Activated naive CD4-positive, alpha-beta T cell treated with anti-CD3 and anti-CD28 coated beads, Interleukin-2, amount 50 U/mL, for 16 hours (primary cell): ENCODE measurements at places on chromosomes 5 and 9.

DNA sequence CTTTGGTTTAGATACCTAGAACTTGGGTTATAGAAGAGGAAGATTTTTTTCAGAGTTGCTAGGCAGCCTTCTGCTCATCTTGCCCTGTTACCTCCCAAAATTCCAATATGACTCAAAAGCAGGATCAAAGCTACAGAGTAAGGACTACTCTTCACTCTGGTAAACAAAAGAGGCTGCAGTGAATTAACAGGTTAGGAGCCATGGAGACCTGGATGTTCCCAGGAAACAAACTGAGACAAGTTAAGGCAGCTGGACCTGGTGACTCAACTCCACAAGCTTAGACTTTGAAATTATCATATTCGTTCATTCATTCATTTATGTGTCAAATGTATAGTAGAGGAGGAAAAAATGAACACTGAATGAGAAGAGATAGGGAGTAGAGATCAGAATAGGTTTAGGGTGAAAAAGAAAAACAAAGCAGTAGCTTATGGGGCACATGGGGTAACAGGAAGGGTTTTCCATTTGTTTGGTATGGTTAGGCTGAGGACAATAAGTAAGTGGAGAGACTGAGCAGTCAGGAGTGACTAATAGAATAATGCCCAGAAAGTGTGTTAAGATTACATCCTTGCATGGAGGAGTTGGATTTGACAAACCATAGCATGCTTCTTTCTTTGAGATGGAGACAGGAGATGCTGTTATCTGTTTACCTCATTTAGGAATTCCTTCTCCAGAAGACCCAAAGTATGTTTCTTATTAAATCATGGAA is 464.0 kb upstream of the ZNF608 start:
- DNase-seq: no peak

- DNase-seq: no peak
Measured at GRCh38 chr9:34370335-34370969, 6.2 kb downstream of the MYORG start.

DNA sequence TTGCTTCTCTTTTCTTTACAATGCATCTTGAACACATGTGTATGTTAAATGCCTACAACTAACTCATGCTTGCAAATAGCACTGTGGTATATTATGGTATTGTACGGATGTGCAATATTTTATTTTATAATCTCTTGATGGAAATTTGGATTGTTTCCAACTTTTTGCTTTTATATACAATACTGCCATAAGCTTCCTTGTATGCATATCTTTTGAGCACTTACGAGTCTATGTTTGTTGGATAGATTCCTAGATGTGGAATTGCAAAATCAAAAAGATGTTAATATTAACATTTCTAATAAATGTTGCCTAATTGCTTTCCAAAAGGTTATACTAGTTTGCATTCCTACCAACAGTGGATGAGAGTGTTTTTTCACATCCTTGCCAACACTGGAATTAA is 3.4 kb upstream of the GALNT12 start:
- DNase-seq: no peak

DNA sequence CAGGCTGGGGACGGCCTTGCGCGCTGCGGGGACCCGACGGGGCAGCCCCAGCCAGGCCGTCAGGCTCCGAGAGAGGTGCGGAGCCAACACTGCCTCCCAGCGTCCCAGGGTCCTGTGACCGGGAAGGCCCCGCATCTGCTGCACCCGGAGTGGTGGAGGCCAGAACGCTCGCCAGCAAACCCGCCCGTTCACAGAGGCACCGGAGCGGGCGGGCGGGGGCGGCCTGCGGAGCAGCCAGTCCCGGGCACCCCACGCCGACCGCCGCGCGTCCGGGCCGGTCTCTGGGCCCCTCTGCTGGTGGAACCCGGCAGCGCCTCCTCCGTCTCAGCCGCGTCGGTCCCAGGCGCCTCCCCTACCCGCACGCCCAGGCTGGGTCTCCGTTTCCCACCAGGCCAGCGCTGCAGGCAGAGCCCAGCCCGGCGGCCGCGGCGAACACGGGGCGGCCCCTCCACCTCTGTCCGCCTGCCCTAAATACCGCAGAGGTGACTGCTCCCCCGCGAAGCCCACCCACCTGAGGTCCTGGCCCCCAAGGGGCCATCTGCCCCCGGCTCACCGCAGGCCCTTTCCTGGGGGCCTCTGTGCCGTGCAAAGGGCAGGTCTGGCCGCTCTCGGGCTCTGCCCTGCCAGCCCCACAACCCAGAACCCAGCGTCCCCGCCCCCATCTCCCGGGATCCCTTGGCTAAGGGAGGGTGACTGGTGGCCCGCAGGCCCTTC is 15.9 kb downstream of the EXD3 start:
- DNase-seq: peak; percentile 73

- DNase-seq: no peak
Measured at GRCh38 chr5:42596817-42597216, 159.8 kb upstream of the CCDC152 start.

DNA sequence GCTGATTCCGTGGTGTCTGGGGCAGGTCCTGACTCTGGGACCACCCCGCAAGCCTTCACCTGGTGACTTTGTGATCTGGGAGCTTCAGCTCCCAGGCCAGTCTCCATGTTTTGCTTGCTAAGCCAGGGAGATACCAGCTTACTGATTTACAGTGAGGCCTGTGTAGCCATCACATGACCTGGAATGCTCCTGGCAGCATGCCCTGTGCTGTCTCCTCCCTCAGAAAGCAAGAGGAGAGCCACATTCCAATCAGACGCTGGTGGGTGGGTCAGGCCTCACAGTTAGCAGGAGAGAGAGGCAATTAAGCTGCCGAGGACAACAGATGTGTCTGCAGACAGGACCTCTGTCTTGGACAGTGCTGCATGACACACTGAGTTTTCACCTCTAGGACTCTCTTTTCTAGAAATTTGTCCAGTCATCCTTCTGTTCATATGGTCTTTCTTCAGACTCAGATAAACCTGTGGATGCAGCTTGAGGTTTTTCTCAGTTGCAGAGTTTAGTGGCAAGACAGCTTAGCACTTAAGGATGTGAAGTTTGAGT is 24.4 kb upstream of the GRPEL2 start:
- DNase-seq: no peak

GRCh38 chr5:125609011-125609410 is 814.2 kb upstream of the GRAMD2B start:
- DNase-seq: no peak

DNA sequence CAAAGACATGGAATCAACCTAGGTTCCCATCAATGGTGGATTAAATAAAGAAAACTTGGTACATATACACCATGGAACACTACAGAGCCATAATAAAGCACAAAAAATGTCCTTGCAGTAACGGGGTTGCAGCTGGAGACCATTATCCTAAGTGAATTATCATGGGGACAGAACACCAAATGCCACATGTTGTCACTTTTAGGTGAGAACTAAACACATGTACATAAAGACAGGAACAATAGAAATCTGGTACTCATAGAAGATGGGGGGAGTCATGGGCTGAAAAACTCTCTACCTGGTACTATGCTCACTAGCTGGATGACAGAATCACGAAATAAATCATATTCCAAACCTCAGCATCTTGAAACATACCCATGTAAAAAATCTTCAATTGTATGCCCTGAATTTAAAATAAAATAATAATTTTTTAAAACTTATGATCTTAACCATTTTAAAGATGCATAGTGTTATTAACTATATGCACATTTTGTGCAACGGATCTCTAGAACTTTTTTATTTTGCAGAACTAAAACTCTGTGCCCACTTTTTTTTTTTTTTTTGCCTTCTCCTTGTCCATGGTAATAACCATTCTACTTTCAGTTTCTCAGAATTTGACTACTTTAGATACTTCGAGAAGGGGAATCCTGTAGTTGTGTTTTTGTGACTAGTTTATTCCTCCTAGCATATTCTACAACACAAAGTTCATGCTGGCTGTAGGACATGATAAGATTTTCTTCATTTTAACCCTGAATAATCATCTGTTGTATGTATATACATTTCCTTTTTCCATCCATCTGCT is 1081.6 kb upstream of the ACO1 start:
- DNase-seq: no peak

DNA sequence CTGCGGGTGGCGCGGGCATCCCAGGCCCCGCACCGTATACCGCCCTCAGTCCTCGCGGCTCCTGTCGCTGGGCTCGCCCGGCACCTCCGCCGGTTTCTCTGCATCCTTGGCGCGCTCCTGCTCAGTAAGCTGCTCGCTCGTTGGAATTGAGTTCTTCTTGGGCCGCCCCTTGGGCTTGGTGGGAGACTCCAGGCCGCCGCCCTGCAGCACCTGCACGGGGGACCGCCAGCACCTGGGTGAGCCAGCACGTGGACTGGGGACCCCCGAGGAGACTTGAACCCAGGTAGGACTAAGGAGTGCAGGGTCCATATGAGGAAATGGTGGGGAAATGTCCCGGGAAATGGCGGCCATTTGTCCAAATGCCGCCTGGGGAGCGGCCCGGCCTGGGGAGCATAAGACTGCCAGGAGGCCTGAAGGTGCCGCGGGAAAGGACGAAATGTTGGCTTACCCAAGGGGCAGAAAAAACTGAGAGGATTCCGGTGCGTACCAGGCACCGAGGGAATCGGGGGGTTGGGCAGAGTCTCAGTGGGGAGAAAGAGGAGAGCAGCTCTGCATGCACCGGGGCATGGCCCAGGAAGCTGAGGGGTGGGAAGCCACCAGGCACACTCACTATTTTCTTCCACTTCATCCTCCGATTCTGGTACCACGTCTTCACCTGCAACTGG is 2.9 kb downstream of the BARX1 start:
- DNase-seq: no peak

DNA sequence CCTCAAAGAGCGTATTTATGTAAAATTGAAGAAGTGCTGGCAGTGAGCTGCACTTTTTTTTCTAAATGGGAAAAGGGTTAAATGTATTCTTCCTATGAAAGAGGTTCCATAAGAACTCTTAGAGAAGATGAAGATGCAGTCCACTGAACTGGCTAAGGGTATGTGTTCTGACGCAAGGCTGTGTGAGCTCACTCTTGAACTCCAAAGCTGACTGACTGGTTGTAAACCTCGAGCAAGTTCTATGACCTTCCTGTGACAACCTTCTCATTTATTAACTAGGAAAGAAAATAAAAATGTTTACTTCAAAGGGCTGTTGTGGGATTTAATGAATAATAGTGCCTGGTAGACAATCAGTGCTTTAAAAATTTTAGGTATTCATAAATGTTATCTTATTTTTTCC is 46.7 kb downstream of the POC5 start:
- DNase-seq: no peak

DNA sequence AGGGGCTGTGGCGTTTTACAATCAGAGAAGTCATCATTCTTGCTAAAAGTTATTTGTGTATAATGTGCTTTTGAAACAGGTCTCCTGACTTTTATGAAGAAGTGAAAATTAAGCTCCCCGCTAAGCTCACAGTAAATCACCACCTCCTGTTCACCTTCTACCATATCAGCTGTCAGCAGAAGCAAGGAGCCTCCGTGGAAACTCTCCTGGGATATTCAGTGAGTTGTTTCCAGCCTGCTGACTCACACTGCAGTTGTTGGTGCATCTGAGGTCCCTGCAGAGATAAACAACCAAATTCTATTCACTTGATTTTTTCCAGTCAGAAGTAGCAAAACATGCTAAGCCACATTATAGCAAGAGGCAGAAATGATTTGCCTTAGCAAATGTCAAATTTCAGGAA is 156.7 kb downstream of the DOCK8 start:
- DNase-seq: no peak

- peak; percentile 46 for DNase-seq
Measured at GRCh38 chr9:133737774-133738639, at the start of gene SARDH. TSS of gene SARDH (minus strand) at chr9:133738352. CDS start at chr9:133734173, 4,179 bp downstream.

DNA sequence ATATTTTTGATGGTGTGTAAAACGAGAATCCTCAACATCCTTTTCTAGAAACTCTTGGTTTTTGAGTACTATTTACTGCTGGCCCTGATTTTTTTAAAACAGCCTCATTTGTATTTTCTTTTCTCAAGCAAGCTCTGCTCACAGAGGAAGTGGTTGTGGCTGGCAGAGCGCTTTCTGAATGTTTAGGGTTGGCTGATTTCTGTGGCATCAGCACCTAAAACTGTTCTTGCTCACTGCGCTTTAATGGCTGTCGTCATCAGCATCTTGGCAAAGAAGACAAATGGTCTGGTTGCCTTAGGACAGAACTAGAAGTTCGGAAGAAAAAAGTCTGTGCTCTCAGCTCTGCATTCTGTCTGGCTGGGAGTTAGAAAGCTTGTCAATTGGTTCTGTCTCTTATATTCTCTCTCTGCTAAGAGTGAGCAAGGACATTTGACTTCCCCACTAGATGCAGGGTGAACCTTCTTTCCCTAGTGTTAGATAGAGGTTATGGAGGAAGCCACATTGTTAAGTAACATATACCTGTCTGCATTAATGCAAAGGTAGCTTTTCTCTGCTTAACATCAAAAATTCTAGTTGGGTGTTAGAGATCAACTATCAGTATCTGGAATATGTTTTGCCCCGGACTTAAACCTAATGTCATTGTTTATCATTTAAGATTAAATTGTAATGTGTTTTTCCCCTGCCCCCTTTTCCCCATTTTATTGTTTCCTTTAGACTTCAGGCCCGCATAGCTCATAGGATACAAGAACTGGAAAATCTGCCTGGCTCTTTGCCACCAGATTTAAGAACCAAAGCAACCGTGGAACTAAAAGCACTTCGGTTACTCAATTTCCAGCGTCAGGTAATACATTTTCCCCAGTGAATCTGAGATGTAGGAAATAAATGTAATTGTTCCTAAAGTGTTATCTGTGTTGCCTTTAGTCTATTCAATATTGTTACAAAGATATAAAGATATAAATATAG is 39.0 kb downstream of the SMARCA2 start:
- DNase-seq: peak; percentile 47

- no peak for DNase-seq
Measured at GRCh38 chr9:86968258-86968920, 21.1 kb upstream of the GAS1 start.

DNA sequence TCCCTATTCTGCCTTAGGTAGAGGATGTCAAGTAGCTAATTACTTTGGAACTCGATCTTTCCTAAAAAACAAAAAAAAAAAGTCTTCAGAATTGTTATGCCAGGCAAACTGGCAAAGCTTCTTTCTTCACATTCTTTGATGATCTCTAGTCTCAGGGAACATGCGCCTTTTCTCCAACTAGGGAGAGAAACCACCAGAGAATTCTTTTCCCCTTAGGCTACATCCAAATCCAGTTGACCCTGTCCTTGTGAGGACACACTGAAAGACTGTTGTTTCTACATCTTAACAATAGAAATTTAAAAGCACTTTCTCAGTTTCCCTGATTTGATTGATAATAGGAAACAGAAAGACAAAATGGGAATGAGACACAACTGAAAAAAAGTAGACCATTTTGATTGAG is 94.7 kb upstream of the ITGA2 start:
- DNase-seq: no peak

- DNase-seq: no peak
Measured at GRCh38 chr9:91516777-91517176, 93.1 kb upstream of the NFIL3 start.

DNA sequence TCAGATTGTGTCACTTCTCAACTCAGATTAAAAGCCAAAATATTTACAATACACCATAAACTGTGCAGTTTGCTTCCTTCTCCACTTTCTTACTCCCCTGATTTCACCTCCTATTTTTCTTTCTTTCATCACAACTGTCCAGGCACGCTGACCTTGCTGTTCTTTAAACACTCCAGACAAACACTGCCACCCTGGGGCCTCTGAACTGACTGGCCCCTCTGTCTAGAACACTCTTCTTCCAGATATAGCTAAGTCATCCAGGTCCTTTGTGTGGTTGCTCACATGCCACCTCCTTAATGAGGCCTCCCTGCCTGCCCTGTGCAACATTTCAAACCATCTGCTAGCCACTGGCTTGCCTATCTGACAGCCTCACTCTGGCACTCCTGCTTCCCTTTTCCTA is 46.6 kb downstream of the ATG10 start:
- DNase-seq: no peak
